ENCODE measurements at places on chromosomes 13 and 19.

- DNase-seq, result peak; percentile 47
Observed at GRCh38 chr19:18785179-18786124, 5.7 kb downstream of the COMP start.

DNA sequence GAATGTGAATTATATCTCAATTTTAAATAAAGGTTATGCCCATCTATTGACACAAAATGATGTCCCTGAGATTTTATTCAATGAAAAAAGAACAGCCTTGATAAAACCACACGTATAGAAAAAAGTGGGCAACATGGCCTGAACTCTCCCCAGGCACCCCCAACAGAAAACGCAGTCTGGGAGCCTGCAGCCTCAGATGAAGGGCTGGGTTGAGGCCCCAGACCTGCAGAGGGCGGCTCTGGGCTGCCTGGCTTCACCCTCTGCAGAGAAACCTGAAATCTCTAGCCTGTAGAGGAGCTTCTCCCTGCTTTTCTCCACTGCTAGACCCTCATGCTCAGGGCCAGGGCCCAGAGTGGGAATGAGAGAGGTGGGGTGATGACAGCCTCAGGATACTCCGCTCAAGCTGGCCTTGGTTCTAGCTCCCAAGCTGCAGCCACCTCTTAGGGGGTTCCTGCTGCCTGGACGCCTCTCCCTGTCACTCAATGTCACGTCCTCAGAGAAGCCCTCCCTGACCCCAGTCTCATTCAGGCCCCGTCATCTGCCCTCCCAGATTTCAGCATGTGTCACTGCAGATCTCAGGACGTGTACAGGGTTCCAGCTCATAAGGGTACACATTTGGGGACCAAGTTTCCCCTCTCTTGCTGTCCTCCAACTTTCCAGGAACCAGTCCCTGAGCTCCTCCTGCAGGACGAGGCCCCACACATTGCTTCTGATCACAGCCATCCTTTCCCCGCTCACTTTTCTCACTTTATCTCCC, 1.8 kb downstream of the MBD3 start:
- peak; percentile 37 for DNase-seq

DNA sequence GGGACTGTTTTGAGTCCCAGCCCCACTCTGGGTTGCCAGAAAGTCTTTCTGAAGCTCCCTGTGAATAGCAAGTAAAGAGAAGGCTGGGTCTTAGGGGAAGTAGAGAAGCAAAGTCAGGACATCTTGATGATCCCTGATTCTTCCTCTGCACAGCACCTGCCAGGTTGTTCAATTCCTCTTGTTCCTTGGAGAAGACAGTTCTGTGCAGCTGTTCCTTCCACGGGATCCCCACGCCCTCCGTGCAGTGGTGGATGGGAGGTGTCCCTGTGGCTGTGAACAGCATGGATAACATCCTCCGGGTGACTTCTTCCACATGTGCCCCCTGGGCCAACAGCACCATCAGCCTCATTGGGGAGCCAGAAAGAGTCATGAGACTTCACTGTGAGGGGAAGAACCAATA, 29.1 kb upstream of the IGLON5 start:
- DNase-seq, result no peak

DNA sequence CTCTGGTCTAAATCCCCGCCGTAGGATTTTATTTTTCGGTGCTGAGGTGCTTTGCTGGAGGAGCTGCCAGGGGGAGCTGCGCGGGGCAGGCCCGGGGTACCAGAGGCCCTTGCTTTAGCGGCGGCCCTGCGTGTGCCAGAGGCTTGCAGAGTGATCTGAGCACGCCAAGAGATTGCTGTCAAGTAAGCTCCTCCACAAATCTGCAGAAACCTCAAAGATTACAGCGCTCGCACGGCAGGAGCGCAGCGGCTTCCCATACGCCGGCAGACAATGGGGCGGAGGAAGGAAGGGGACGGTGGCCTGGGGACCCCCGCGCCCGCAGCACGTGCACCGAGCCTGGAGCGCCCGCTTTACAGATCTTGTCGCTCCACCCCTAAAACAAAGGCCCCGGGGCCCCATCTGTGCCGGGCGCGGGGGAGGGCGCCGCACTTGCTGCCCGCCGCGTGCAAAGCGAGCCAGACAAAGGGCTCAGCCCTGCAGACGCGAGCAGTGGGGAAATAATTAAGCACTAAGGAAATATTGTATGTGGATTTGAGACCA, 9.1 kb upstream of the C19orf12 start:
- DNase-seq, result no peak

DNA sequence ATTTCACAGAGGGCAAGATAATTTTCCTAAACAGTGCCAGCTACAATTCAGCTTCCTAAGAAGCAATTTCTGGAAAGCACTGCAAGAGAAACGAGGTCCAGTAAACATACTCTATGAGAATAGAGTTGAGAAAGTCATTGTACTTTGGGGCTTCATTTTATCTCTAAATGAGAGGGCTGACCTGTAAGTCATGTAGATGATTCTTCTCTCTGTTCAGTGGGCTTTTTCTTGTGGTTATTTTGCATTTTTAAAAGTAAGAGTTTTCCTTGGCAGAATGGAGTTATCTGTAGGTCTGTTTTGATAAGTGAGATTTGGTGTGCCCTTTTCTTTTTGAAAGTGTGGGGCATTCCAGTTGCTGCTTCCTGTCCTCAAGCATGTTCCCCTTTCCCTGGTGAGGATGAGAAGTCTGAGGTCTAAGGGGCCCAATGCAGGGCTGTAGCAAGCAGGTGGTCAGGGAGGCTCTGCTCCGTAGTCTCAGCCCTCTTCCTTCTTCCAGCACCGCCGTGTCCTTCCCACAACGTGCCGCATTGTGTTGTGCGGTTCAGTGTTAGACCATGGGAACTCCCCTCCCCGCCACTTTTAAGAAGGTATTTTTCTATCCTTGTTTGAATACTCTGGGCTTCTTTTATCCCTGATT, 86.3 kb downstream of the ARHGEF7 start:
- no peak for DNase-seq

GRCh38 chr19:42528354-42529247, at the start of gene CEACAM1:
Gene CEACAM1, minus strand, starts transcription at chr19:42528481. Its CDS starts 107 bp downstream, at chr19:42528374.
- peak; percentile 45 for DNase-seq

DNA sequence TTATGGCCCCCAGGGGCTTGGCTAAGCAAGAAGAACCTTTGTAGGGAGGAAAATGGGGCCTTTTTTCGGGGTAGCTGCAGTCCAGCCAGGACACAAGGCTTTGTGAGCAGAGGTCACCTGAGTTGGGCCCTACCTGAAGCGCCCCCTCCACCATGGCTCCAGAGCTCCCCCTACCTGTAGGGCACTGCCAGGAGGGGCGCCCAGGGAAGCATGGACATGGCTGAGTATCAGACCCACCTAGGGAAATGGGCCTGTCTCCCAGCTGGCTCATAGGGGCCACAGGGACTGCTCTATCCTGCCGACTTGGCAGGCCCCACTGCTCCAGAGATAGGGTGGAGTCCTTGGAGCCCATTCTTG, 9.0 kb upstream of the CEBPA start:
- no peak for DNase-seq

- peak; percentile 41 for DNase-seq
Observed at GRCh38 chr19:15378534-15379082, 979 bp downstream of the AKAP8 start.
